Hindlimb muscle (tissue), 1 donor: ENCODE measurements at places on chromosomes 1 and 21.

DNA sequence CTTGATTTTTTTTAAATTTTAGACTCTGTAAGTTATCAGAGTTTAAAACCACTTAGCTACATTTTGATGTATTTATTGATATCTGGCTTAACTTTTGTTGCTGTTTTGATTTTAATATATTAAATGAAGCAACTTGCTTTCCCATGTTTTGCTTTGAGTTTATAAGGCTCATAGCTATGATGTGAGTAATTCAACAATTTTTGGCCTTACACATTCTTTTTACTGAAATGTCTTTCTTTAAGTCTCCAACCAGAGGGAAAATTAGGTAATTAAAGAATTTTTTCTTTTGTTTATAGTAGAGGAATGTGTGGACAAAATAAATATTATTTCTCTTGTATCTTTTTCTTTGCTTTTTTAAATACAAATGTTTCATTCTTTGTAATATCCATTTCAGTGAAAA is 258.3 kb upstream of the ADAMTS5 start:
- DNase-seq: no peak

DNA sequence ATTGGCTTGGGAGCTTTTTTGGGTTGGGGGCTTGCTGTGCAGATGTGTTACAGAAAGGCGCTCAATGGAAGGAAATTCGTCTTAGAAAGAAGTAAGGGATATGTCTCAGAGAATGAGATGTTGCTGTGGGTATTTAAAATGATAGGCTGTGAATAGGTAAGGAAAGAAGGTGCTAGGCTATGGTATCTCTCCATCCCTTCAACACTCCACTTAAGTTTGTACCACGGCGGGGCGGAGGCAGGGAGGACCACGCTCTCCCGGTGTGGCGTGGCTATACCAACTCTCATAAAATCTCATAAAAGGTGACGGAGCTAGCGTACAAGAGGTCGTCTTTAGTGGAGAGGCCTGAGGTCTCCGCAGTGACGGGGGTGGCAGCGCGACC is 305 bp upstream of the RPS6KC1 start:
- no peak for DNase-seq

DNA sequence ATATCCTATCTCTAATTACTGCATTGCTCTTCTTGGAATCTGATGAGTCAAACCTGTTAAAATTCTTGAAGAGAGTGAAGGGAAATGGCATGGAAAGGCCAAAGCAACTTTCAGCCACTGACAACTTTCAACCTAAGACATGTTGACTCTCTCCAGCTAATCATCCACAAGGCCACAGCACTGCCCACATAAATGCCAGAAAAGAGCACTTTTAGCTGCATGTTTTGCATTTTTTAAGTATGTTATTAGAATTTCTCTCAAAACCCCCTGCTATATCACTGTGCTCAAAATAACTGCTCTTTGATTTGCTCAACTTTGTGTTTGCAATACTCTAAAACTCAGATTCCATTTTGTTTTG is 352.5 kb downstream of the ADGRL2 start:
- DNase-seq: no peak

DNA sequence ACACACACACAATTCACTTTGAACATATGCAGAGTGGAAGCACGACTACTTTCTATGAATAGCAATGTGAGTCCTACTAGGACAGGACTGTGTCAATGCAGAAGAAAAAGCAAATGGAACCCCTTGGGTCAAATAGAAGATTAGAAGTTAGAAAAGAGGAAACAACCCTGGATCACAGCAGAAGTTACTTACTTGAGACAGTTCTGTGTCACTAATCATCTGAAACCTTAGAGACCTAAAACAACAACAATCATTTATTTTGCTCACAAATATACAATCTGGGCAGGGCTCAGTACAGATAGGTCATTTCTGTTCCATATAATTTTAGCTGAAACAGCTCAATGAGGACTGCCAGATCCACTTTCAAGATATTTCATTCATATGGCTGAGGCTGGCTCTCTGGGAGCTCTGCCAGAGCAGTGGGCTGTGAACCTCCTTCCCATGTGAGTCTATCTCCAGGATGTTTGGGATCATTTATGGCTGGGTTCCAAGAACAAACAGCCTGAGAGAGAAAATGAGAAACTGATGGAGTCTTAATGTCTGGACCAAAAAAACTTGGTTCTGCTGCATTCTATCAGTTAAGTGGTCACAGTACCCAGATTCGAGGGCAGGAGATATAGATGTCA is 42.5 kb upstream of the IL10 start:
- peak; percentile 37 for DNase-seq

GRCh38 chr21:41760411-41760810 is 6.4 kb downstream of the RIPK4 start:
- DNase-seq: no peak

- DNase-seq: no peak
These were observed 37.2 kb downstream of the ATP2B4 start for GRCh38 chr1:203663821-203664220.

DNA sequence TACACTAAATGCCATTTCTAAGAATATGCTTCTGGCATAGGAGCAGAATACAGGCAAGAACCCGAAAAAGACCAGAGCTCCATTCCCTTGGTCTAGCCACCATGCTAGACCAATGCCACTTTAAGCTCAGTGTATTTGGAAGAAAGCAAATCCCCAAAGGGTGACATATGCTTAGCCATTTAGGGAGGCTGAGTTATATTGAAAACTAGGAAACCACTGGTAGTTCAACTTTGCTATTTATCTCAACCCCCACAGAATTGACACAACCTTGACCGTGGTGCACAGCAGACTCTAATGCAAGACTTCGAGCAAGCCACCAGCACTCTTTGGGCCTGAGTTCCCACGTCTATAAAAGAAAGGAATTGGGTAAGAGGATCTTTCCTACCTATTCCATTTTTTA is 167.9 kb downstream of the ADSS2 start:
- DNase-seq: no peak
